Iris pigment epithelial cell (primary cell): ENCODE measurements at places on chromosomes 12 and 14.

- no peak for DNase-seq
Observed at GRCh38 chr14:29740491-29740890, 187.2 kb downstream of the PRKD1 start.

- DNase-seq, result no peak
Observed at GRCh38 chr12:119096429-119097202, 82.1 kb upstream of the HSPB8 start.

DNA sequence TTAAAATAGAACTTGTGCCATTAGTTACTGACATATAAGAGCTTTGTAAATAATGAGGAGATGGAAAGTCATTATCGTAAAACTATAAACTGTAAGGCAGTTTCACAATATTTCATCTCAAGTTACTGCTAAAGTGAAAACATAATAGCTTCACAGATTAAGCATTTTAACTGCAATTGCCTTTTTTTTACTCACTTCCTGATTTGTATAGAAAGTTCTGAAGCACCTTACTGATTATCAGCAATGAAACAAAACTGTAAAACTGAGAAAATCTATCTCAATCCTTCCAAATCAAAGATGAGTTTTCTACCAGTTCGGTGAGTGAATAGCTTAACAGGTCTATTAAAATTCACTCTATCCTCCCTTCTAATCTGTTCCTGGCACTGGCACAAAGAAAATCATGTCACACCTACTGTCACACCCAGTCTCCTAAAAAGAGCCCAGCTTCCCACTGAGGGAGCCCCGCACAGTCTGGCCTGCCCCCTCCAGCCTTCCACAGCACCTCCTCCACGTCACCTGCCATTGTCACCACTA is 161.4 kb upstream of the ABCD2 start:
- DNase-seq, result no peak

- no peak for DNase-seq
Observed at GRCh38 chr12:131222329-131223139, 268.8 kb downstream of the ADGRD1 start.

DNA sequence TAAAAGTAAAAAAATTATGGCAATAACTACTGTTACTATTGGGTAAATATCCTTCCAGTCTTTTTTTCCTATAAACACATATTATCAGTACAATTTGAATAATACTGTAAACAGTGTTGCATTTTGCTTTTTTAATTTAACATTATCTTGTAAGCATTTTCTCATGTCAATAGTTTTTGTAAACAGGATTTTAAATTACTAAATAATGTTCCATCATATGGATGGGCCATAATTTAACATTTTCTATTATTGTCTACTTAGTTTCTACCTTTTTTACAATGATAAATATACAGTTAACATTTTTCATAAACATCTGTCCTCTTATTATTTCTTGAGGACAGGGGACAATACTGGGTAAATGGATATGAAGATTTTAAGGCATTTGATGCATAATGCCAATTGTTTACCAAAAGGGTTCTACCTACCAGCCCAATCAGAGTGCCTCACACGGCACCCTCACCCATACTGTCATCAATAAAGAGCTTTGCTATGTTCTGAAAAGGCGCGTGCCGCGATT is 759 bp upstream of the ACVR1B start:
- DNase-seq, result no peak
